Activated CD4-positive, alpha-beta T cell treated with anti-CD3 and anti-CD28 coated beads for 36 hours (primary cell): ENCODE measurements at places on chromosomes 16 and 17. TPM values are rescaled to one million over a fixed set of nuclear protein-coding genes. Genes with fewer than 3 reads are reported as not detected.

Gene GRAP
- 10.7 TPM for total RNA-seq

Gene ZFP1
- total RNA-seq = 14.8 TPM

- no peaks in the 10 kb centered on the region for H3K36me3 ChIP-seq
- H3K27ac ChIP-seq = no peak overlapping the region
- H3K4me1 ChIP-seq = peaks cover 8% of the 10 kb centered on the region
- peak; percentile 79 for DNase-seq
- no peak overlapping the region for H3K4me3 ChIP-seq
- no peaks in the 10 kb centered on the region for H3K27me3 ChIP-seq
Measured at GRCh38 chr17:2837147-2837561, 40.9 kb downstream of the RAP1GAP2 start.

Gene SLC52A1
- total RNA-seq = 0.16 TPM

GRCh38 chr16:80592273-80592672 is 51.5 kb downstream of the DYNLRB2 start:
- no peak for DNase-seq
- H3K27me3 ChIP-seq = peaks cover 13% of the 10 kb centered on the region
- no peak overlapping the region for H3K4me3 ChIP-seq
- no peak overlapping the region for H3K27ac ChIP-seq
- H3K36me3 ChIP-seq = no peaks in the 10 kb centered on the region
- H3K4me1 ChIP-seq = peaks cover 21% of the 10 kb centered on the region

DNA sequence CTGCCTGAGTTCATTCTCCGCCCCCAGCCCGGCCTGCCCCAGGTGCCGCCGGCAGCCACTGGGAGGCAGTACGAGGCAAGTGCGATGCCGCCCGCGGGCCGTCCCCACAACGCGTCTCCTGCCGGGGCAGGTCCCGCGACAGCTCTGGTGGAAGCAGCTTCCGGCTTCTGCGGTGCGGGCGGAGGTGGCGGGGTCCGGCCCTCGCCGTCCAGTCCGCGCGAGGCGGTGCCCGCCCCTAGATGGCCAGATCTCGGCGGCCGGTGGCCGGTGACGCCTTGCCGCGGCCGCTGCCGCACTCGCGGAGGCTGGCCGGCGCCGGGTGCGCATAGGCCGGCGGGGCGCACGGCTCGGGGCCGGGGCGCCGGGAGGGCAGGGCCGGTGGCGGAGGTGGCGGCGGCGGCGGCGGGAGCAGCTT is 1.8 kb downstream of the GJD3 start:
- no peak overlapping the region for H3K27ac ChIP-seq
- H3K36me3 ChIP-seq = no peaks in the 10 kb centered on the region
- peaks cover 10% of the 10 kb centered on the region for H3K27me3 ChIP-seq

- H3K36me3 ChIP-seq = no peaks in the 10 kb centered on the region
- peak overlapping the region; percentile 72 for H3K27ac ChIP-seq
- no peak for DNase-seq
- peaks cover 3% of the 10 kb centered on the region for H3K27me3 ChIP-seq
- peak overlapping the region; percentile 60 for H3K4me3 ChIP-seq
Measured at GRCh38 chr17:63447471-63448009, 1.4 kb upstream of the CYB561 start.

Gene SPIRE2
- total RNA-seq = 1.1 TPM

DNA sequence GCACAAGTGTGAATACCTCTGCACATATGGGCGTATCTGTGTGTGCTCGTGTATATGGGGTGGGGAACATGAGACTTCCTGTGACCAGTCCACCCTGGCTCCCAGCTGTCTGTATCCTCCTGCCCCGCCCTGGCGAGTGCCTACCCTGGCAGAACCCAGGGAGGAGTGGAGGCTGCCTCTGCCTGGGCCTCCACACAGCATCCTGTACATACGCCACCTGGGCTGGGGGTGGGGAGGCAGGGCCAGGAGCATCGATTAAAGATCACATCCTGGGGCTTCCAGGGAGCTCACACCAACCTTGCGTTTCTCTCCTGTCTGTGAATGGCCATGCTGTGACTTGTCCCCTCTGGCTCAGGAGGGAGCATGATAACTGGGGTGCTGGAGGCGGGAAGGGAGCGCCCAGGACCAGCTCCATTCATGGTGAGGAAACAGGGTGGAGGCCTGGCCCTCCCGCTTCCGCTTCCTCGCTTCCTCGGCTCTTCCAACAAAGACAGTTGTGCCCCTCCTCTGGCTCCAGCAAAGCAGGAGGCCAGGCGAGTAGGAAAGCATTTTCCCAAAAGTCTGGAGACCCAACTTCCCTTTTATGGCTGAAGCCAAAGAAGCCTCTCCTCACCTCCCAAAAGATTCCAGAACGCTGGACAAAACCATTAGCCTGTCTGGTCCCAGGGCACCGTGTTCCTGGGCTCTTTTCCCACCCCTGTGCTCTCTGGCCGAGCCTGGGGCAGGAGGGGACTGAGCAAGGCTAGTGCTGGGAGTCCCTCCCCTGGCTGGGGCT is 22.9 kb downstream of the ADAM11 start:
- H3K4me3 ChIP-seq = no peak overlapping the region
- H3K4me1 ChIP-seq = no peaks in the 10 kb centered on the region
- H3K27me3 ChIP-seq = no peaks in the 10 kb centered on the region
- DNase-seq = no peak
- no peak overlapping the region for H3K27ac ChIP-seq

DNA sequence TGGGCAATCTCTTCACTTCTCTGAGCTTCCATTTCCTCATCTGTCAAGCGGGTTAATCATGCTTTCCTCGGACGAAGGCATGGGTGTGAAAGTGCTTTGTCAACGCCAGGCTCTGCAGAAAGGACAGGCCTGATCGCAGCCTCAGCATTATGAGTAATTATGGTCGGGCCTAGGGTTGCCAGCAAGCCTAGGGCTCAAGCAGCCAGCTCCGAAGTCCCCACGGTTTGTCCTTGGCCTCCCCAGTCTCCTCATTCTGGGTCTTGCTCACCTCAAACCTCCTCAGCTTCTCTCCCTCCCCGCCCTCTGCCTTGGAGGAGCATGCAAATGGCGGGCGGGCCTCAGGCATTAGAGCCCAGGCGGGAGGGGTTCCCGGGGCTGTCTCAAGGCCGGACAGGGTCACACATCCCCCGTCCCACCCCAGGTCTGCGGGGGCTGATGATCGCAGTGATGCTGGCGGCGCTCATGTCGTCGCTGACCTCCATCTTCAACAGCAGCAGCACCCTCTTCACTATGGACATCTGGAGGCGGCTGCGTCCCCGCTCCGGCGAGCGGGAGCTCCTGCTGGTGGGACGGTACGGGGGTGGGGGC is 10.2 kb upstream of the FAM83G start:
- H3K27me3 ChIP-seq = no peaks in the 10 kb centered on the region
- no peaks in the 10 kb centered on the region for H3K4me1 ChIP-seq
- H3K27ac ChIP-seq = no peak overlapping the region
- H3K36me3 ChIP-seq = no peaks in the 10 kb centered on the region

- no peak overlapping the region for H3K4me3 ChIP-seq
- DNase-seq = no peak
- no peaks in the 10 kb centered on the region for H3K36me3 ChIP-seq
- no peaks in the 10 kb centered on the region for H3K27me3 ChIP-seq
- no peak overlapping the region for H3K27ac ChIP-seq
Measured at GRCh38 chr17:72297326-72298115, 176.7 kb downstream of the SOX9 start.

DNA sequence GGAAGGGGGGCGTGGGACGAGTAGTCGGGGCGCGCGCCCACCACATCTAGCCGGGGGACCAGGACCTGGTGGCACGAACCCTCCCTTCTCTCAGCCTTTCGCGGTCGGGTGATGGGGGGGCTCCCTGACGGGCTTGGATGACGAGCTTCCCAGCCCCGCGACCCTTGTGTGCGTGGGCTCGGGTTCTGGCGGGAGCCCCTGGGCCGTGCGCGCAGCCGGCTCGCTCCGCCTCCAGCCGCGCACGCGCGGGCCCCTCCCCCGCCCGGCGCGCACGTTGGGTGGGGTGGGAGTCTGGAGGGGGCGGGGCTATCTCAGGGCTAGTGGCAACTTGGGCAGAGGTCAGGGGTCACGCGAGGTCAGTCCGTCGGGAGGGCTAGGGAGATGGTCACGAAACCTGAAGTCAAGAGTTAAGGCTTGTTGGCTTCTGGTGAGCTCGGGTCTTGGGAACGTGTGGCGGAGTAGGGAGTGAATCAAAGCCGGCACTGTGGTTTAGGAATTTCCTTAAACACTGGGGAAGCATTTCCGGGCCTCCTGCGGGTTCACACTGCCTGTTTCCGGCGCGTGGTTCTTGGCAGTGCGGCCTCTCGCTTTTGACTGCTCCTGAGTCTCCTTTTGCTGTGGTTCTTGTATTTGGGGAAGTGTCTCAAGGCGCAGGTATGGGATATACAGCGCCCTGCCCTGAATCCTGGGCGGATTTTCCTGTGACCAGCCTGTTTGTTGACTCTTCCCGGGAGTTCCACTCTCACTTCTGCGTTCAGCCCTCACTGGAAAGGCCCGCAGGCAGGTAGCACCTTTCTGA is at the start of gene SRCAP:
Gene SRCAP (plus strand): TSS at position 356 of the 799 bp plus-strand sequence. CDS start 1,654 bp downstream, outside the sequence.
- no peaks in the 10 kb centered on the region for H3K27me3 ChIP-seq
- peaks cover 29% of the 10 kb centered on the region for H3K4me1 ChIP-seq
- peak; percentile 93 for DNase-seq
- H3K27ac ChIP-seq = peak within 1 kb of the TSS; percentile 99
- peaks cover 32% of the 10 kb centered on the region for H3K36me3 ChIP-seq

- H3K4me3 ChIP-seq = no peak overlapping the region
- peak; percentile 79 for DNase-seq
- H3K27ac ChIP-seq = no peak overlapping the region
- H3K36me3 ChIP-seq = no peaks in the 10 kb centered on the region
- peaks cover 11% of the 10 kb centered on the region for H3K27me3 ChIP-seq
- peaks cover 11% of the 10 kb centered on the region for H3K4me1 ChIP-seq
Measured at GRCh38 chr17:7173687-7174602, 5.2 kb downstream of the ASGR1 start.

- DNase-seq = no peak
- H3K4me1 ChIP-seq = no peaks in the 10 kb centered on the region
- H3K4me3 ChIP-seq = no peak overlapping the region
- no peak overlapping the region for H3K27ac ChIP-seq
- H3K36me3 ChIP-seq = no peaks in the 10 kb centered on the region
- peaks cover 3% of the 10 kb centered on the region for H3K27me3 ChIP-seq
Measured at GRCh38 chr17:12580640-12581039, 85.0 kb upstream of the MYOCD start.

Gene PLD6
- 8.3 TPM for total RNA-seq

GRCh38 chr16:10339777-10340732 is 45.8 kb upstream of the ATF7IP2 start:
- DNase-seq = no peak
- no peak overlapping the region for H3K4me3 ChIP-seq
- H3K27ac ChIP-seq = no peak overlapping the region

- no peak overlapping the region for H3K4me3 ChIP-seq
- H3K36me3 ChIP-seq = peaks cover 27% of the 10 kb centered on the region
- no peaks in the 10 kb centered on the region for H3K27me3 ChIP-seq
- no peak for DNase-seq
Measured at GRCh38 chr17:44940317-44940716, 7.3 kb downstream of the KIF18B start.

Gene TXNL4B
- 24.6 TPM for total RNA-seq

- peak; percentile 38 for DNase-seq
- H3K27me3 ChIP-seq = no peaks in the 10 kb centered on the region
- peaks cover 17% of the 10 kb centered on the region for H3K4me1 ChIP-seq
Measured at GRCh38 chr16:20866145-20866772, 33.9 kb downstream of the DCUN1D3 start.

- no peak overlapping the region for H3K4me3 ChIP-seq
- H3K36me3 ChIP-seq = no peaks in the 10 kb centered on the region
- DNase-seq = no peak
- H3K4me1 ChIP-seq = peaks cover under 1% of the 10 kb centered on the region
- H3K27me3 ChIP-seq = no peaks in the 10 kb centered on the region
Measured at GRCh38 chr17:20988001-20988636, 54.7 kb downstream of the USP22 start.

Gene MFAP4
- not detected for total RNA-seq

DNA sequence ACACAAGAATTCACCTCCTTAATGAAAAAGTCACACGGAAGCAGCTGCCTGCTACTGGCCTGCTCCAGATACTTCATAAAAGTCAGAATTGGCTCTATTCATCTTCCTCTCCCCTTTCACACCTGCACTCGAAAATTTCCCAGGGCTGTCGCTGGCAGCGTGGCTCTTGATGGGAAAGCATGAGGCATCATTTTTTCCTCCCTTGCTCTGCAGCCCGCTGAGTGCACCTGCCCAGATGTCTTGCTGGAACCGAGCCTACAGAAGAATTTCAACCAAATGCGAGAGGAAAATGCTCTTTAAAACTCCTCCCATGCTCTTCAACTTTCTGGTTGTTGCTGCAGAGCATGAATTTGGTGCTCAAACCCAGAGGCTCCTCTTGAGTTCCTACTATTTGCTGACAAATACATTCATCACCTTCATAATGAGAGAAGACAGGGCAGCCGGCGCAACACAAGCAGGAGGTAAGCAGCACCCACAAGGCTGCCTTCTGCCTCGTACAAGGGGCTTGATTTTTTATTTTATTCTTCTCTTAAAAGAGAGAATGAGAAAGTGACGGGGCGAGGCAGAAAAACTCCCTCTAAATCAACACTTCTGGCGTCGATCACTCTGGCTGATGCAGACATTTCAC is 146.8 kb downstream of the ZFHX3 start:
- no peaks in the 10 kb centered on the region for H3K36me3 ChIP-seq
- H3K27me3 ChIP-seq = no peaks in the 10 kb centered on the region
- no peaks in the 10 kb centered on the region for H3K4me1 ChIP-seq
- DNase-seq = no peak

Gene ELMO3
- 3.0 TPM for total RNA-seq

Gene CIITA
- total RNA-seq = 0.87 TPM

GRCh38 chr16:54175169-54175551 is 111.4 kb downstream of the IRX3 start:
- H3K4me3 ChIP-seq = no peak overlapping the region
- no peaks in the 10 kb centered on the region for H3K4me1 ChIP-seq
- H3K27me3 ChIP-seq = peaks cover 27% of the 10 kb centered on the region
- no peak for DNase-seq

DNA sequence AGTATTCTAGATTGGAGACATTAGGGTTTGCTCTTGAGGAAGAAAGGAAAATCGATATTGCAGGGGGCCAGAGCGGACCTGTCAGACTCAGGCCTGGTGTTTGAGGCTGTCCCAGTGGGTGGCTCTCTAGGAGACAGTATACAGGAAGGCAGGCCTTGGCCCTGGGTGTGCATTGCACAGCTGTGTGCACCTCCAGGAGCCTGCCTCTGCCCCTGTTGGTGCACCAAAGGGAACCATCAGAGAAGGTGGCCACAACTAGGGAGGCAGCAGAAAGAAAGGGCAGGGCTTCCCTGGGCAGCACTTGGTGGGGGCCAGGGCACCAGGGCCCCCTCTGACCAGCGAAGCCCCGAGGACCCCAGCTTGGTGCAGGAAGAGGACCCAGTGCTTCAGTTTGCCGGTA is 188.0 kb downstream of the NTN1 start:
- no peaks in the 10 kb centered on the region for H3K27me3 ChIP-seq
- H3K36me3 ChIP-seq = no peaks in the 10 kb centered on the region
- no peak overlapping the region for H3K27ac ChIP-seq
- no peak for DNase-seq
- no peak overlapping the region for H3K4me3 ChIP-seq
- peaks cover 7% of the 10 kb centered on the region for H3K4me1 ChIP-seq

Gene PRDM7
- total RNA-seq = not detected

Gene KIFC3
- total RNA-seq = 0.66 TPM

Gene DLX4
- 0.85 TPM for total RNA-seq
